ENCODE measurements at places on chromosomes 4 and X.

GRCh38 chr4:70654605-70655011 lies 11.7 kb downstream of the JCHAIN start:
- DNase-seq = no peak

DNA sequence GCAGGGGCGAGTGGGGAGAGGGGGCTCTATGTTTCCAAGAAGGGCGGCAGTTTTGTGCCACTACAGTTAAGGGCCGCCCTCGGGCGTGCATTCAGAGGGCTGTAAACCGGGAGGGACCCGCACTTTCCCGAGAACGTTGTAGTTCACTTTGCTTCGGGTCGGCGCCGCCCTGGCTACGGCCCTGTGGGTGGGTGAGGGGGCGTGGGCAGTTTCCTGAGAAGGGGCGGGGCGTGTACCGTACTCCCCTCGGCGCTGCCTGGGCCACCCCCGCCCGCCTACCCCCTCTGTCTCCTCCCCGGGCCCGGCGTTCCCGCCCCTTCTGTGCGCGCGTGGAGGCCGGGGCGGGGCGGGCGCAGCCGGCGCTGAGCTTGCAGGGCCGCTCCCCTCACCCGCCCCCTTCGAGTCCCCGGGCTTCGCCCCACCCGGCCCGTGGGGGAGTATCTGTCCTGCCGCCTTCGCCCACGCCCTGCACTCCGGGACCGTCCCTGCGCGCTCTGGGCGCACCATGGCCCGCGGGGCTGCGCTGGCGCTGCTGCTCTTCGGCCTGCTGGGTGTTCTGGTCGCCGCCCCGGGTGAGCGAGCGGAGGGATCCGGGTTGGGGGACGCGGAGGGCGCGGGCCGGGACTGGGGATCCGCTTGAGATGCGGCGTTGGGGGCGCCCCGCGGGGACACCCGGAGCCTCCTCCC lies at the start of gene CD99:
Gene CD99 (plus strand): TSS at position 440 of the 687 bp plus-strand sequence. CDS start 66 bp downstream, at position 506.
- peak; percentile 96 for DNase-seq

- DNase-seq = no peak
Observed at GRCh38 chr4:52548818-52549570, 110.1 kb downstream of the USP46 start.

GRCh38 chr4:133621628-133622027 lies 472.5 kb downstream of the PCDH10 start:
- DNase-seq = no peak

DNA sequence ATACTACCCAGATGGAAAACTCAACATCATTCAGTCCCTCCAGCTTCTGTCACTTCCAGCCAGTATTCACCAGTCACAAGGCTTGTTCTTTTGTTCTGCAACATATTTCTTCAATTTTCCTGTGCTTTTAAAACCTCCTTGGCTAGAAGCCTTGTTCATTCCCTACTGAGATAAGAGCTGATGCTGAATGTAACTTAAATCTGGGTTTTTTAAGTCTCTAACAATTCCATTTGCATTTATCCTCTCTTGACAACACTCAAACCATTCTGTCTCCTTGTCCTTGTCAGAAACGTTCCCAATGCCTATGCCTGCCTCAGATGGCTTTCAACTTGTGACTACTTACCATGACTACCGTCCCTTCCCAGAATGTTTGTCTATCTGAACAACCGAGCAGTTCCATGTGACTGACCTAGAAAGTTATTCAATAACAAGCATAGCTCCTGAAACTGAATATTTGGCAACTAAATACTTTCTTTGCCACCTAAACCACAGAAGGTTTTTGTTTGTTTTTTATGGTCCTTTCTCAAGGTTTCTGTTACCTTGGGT lies 682.9 kb upstream of the GALNTL6 start:
- DNase-seq = no peak

DNA sequence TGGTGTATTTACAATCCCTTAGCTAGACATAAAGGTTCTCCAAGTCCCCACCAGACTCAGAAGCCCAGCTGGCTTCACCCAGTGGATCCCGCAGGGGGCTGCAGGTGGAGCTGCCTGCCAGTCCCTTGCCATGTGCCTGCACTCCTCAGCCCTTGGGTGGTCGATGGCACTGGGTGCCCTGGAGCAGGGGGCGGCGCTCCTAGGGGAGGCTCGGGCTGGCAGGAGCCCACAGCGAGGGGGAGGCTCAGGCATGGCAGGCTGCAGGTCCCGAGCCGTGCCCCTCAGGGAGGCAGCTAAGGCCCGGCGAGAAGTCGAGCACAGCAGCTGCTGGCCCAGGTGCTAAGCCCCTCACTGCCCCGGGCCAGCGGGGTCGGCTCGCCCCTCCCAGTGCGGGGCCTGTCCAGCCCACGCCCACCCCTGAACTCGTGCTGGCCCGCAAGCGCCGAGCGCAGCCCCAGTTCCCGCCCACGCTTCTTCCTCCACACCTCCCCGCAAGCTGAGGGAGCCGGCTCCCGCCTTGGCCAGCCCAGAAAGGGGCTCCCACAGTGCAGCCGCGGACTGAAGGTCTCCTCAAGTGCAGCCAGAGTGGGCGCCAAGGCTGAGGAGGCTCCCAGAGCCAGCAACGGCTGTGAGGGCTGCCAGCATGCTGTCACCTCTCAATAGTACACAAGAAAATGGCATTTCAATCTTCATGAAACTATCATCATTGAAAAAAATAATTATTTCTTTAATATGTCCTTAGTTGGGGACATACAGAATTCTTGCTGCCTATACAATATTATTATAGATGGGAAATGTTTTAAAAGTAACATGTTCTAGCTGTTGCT lies 189.1 kb downstream of the SLC7A11 start:
- no peak for DNase-seq

GRCh38 chr4:83172371-83172770 lies 57.8 kb upstream of the PLAC8 start:
- DNase-seq = no peak

DNA sequence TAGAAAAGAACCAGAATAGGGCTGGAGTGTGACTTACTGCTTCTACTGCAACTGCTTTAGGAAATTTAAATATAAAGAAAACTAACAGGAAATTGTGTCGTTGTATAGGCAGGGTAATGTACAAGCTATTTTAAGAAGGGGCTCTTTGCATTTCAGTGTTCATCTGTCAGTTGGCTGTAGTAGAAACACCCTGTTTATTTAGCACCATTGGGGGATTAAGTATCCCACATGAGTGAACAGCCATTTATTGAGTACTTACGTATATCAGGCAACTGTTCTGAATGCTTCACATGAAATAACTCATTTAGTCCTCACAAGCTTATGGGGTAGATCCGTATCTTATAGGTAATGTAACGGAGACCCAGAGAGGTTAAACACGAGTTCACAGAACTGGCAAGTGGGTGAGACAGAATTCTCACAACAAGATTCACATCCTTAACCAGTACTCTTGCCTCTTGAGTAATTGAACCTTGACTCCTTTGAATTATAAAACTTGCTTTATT lies 23.9 kb downstream of the STIM2 start:
- DNase-seq = no peak

DNA sequence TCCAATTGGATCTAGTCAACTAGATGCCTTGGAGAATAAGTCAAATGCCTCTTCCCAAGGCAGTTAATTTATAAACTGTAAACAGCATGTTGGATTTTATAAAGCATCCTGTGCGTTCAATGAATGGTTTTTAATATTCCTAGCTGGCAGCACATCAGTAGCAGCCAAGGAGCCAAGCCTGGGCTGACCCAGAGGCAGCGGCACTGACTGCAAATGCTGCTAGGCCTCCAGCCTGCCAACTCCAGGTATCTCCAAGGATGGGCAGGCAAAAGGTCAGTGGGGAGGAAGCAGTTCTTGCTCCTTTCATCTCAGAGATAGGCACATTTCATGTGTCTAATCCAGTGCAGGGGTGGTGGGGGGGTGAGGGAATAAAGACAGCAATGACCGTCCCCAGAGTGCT lies 9.5 kb downstream of the NDP start:
- no peak for DNase-seq

DNA sequence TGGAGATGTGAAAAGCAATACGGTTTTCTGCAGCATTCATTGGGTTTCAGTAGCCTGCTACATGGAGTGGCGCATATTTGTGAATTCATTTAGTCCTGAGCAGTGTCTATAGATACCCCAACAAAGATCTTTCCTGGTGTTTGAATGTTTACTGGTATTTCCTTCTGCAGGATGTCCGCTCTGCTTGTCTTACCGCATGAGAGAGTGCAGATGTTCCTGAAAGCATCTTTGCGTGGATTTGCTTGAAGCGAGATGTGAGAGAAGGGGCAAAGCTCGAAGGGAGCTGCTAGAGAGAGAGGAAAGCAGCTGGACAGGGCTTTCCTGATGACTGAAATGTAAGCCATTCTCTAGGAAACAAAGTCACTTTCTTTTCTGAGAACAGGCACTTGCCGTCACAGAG lies 40.9 kb upstream of the GYPA start:
- DNase-seq = no peak

DNA sequence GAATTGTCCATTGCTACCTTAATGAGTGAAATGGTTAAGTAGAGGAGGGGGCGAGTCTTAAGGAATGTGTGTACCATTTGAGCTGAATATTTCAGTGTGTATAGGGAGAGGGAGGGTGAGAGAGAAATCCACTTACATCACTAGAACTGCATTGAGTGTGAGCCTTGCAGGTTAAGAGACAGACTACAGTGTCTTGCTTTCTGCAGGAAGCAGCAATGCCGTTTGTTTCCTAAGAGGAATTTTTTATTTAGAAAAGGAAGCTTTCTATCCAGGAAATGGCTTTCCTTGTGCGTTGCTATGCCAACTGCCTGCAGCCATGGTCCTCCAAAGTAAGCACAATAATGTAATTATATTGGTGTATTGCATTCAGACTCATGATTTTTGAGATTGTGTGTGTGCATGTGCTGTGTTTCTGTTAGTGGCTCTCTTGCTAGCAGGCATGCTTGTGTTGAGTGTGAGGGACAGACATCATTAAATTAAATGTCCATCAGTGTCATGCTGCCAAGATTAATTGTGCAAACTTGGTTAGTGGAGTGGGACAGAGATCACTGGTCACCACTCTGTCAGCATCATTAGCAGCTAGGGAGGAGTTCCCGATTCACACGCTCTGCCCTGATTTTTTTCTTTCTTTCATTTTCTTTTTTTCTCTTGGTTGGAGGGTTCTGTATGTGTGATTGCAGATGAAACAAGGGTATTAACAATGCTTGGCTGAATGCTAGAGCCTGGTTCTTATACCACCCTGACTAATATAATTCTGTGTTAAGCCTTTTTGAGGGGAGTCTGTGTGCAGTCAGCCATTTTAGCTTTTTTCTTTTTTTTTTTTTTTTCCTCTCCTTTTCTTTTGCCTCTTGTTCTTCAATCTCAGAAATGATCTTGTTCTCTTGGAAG lies 164.3 kb downstream of the RAPGEF2 start:
- no peak for DNase-seq

GRCh38 chr4:53654300-53654758 lies 63.0 kb upstream of the LNX1 start:
- no peak for DNase-seq

DNA sequence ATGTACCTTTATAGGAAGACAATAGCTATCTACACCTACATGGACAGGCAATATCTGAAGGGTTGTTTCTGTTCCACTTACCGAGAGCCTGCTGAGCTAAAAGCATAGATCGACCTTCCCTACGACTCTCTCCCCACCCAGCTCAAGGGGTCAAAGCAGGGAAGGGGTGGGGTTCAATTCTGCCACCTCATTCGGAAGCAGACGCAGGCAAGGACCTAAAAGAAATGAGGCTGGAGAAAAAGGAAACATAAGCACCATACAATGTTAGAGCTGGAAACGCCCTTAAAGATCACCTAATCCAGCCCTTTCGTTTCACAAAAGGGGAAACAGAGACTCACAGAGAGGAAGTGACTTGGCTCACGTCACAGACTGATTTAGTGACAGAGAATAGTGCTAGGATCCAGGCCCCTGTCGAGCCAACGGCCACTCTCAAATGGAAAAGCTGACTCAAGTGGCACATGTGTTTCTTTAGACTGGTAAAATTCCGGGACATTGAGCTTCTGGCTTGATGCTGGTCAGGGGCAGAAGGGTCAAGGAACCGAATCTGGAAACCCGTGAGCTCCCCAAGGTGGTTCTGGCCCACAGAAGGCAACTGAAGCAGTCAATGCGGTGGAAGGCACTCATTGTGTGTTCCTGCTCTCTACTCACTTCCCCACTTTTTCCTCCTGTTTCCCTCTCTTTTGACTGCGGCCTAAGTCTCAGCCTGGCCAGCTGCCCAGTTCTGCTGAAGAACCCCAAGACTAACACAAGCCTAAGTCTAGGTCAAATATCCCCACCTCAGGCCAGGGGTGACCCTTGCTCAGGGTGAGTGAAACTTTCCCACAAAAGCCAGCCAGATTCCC lies 7.5 kb downstream of the SEPTIN6 start:
- no peak for DNase-seq

All from H7 (cell line).